ENCODE measurements at places on chromosomes 2 and 18. TPM values are rescaled to one million over a fixed set of nuclear protein-coding genes. Genes with fewer than 3 reads are reported as not detected.

Gene RAB6C
- total RNA-seq, result not detected

Gene HNMT
- total RNA-seq, result 20.1 TPM

Gene KCNS3
- total RNA-seq, result 16.2 TPM

Gene TMSB10
- 1,108 TPM for total RNA-seq

DNA sequence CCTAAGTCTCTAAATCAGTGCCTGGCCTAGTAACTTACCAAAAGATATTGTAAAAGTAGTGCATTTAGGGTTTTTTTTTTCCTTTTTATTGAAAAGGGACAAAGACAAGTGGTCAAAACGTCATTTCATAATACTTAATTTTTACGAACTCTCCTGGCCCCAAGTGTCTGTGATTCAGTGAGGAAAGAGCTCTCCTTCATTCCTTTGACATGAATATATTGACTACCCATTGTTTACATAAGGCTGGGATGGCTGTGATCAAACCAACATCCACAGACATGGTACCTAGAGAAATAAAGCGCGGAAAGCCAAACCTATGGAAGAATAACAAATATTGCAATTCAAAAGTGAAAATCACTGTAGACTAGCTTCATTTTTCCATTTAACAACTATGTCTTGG lies 198.4 kb downstream of the BABAM2 start:
- H3K4me1 ChIP-seq, result no peaks in the 10 kb centered on the region
- no peaks in the 10 kb centered on the region for H3K36me3 ChIP-seq
- H3K27ac ChIP-seq, result no peak overlapping the region
- H3K4me3 ChIP-seq, result no peak overlapping the region

DNA sequence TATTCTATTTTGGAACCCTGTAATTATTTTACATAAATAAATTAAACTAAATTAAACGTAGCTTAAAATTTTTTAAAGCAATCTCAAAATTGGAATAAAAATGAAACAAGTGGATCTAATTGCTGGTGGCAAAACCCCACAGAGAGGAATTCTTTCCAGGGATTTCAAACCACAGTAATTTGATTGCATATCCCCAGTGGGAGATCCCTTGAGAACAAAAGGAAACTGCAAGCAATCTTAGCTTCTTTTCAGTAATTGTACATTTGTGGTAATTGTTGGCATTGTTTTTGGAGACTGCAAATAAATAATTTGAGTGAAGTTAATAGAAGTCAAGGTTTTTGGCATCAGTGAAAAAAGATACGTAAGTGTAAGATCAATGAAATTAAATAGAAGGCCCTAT lies 58.7 kb upstream of the MYCN start:
- H3K36me3 ChIP-seq, result no peaks in the 10 kb centered on the region
- no peak overlapping the region for H3K27ac ChIP-seq
- no peaks in the 10 kb centered on the region for H3K27me3 ChIP-seq
- H3K4me1 ChIP-seq, result no peaks in the 10 kb centered on the region
- DNase-seq, result no peak

DNA sequence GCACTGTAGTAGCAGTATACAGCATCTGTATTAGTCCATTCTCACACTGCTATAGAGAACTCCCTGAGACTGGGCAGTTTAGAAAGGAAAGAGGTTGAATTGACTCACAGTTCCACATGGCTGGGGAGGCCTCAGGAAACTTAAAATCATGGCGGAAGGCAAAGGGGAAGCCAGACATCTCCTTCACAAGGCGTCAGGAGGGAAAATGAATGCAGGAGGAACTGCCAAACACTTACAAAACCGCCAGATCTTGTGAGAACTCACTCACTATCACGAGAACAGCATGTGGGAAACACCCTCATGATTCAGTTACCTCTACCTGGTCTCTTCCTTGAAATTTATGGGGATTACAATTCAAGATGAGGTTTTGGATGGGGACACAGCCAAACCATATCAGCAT lies 25.4 kb downstream of the MAP4K4 start:
- no peak overlapping the region for H3K27ac ChIP-seq
- H3K4me3 ChIP-seq, result no peak overlapping the region
- no peaks in the 10 kb centered on the region for H3K27me3 ChIP-seq
- no peak for DNase-seq
- no peaks in the 10 kb centered on the region for H3K36me3 ChIP-seq

DNA sequence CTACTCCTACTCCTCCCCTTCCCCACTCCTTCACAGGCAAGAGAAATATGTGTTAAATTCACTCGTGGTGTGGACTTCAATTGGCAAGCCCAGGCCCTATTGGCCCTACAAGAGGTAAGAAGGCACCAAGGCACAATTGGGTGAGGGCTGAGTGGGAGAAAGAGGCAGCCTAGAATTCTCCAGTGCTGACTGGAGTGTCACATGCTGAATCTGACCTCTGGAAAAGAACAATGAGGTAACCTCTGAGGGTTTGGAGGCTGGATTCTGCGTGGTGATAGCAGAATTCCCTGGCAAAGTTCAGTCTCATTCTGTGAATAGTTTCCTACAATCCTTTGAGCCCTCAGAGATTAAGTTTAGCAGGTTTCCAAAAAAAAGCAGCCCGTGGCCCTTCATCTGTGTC lies 6.9 kb downstream of the CENPA start:
- no peak overlapping the region for H3K4me3 ChIP-seq
- DNase-seq, result no peak
- H3K27ac ChIP-seq, result no peak overlapping the region
- no peaks in the 10 kb centered on the region for H3K27me3 ChIP-seq

DNA sequence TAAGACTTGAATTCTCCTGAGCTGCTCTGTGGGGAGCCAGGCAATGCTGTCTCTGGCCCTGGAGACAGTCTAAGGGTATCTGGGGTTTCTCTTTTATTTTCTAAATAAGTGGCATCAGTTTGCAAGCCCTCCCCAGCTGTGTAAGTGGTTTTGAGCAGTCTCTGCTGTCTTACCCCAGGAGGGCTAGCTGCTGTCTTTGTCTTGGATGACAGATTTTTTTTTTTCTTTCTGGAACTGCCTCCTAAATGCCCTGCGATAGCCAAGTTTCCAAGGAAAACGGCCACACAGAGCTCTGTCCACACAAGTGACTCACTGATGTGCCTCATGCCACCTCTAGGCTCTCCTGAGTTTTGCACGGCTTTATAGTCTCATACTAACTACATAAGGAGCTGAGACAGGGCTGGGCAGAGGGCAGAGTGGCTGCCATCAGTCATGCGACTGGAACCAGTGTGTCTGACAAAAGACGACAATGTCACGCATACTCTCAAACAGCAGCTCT lies 37.2 kb upstream of the THOC1 start:
- H3K4me3 ChIP-seq, result no peak overlapping the region
- H3K36me3 ChIP-seq, result no peaks in the 10 kb centered on the region
- DNase-seq, result no peak
- H3K4me1 ChIP-seq, result no peaks in the 10 kb centered on the region

DNA sequence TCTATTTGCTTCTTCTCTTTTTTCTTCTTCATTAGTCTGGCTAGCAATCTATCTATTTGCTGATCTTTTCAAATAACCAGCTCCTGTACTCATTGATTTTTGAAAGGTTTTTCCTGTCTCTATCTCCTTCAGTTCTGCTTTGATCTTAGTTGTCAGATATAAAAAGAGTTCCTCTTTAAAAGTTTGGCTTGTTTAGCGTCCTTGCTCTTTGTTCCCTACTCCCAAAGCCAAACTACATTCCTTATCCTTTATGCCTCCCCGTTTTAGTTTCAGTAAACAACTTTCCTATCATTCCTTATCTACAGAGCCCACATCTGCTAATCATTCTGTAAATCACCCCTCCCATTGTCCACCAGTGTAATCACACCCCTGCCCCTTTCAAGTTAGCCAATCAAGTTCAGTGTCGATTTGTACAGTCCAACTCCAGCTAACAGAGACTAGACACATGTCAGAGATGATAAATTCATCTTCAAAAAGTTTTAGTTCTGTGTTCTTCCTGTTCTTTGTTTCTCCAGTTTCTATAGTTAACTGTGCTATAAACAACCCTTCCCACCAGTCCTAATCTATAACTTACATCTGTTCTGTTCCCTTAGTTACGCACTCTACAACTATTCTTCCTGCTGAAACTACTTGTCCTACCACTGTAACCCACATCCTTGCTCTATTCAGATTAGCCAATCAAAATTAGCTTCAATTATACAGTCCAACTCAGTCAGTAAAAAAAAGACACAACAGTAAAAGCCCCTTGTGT lies 44.4 kb downstream of the TFPI start:
- DNase-seq, result no peak
- H3K27me3 ChIP-seq, result no peaks in the 10 kb centered on the region
- H3K4me3 ChIP-seq, result no peak overlapping the region
- no peaks in the 10 kb centered on the region for H3K36me3 ChIP-seq
- no peak overlapping the region for H3K27ac ChIP-seq

- no peak overlapping the region for H3K4me3 ChIP-seq
- peaks cover 2% of the 10 kb centered on the region for H3K4me1 ChIP-seq
- no peaks in the 10 kb centered on the region for H3K36me3 ChIP-seq
These were observed 160.2 kb upstream of the CCDC68 start for GRCh38 chr18:55119434-55119833.

DNA sequence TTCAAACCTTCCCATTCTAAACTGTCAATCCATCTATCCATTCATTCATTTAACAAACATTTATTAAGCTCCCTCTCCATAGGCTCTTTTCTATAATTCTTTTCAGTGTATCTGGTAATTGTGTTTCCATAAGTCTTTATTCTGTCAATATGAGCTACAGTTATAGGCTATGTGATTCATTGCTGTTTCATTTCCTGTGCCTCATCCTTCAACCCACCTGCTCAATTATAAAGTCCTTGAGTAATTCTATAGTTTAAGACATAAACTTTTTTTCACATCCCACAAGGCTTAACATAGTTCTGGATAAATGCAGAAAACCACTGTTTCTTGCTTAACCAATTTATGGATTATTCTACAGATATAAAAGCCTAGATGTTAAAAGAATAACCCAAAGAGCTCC lies 84.2 kb upstream of the PIK3C3 start:
- no peak overlapping the region for H3K27ac ChIP-seq
- peaks cover 6% of the 10 kb centered on the region for H3K4me1 ChIP-seq
- H3K27me3 ChIP-seq, result no peaks in the 10 kb centered on the region
- no peak overlapping the region for H3K4me3 ChIP-seq
- no peak for DNase-seq

DNA sequence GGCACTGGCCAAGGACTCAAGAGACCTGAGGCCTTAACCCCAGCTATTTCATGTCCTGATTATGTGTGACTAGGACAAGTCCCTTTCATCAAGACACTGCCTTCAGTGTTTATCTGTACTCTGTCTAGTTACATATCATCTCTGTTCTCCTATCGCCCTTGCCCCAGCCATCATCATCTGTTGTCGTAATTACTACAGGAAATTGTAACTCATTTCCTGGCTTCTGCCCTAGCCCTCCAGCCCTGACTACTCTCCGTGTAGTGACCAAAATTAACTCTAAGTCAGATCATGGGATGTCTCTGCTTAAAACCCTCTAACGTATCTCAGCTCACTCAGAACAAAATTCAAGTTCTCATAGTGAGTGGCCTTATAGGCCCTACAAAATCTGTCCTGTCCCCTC lies 49.3 kb upstream of the LAPTM4A start:
- no peak for DNase-seq
- peaks cover 3% of the 10 kb centered on the region for H3K4me1 ChIP-seq
- no peak overlapping the region for H3K4me3 ChIP-seq

DNA sequence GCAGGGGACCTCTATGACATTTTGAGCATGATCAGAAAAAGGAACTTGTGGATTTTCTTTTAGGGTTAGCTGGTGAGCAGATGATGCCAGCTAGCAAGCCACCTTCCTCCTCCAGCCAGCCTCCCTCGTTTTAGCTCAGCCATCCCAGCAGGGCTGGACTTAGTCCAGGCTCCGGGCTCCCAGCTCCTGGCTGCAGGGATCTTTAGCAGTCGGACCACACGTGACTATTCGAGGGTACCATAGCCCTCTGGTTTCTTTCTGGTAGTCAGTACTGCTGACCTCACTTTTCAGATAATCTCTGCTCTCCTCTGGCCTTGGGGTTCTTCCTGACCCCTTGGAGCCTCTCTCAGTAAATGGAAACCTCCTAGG lies 31.8 kb downstream of the NCK2 start:
- no peak overlapping the region for H3K27ac ChIP-seq
- H3K27me3 ChIP-seq, result no peaks in the 10 kb centered on the region
- H3K4me1 ChIP-seq, result peaks cover 53% of the 10 kb centered on the region
- H3K4me3 ChIP-seq, result no peak overlapping the region
- H3K36me3 ChIP-seq, result no peaks in the 10 kb centered on the region

DNA sequence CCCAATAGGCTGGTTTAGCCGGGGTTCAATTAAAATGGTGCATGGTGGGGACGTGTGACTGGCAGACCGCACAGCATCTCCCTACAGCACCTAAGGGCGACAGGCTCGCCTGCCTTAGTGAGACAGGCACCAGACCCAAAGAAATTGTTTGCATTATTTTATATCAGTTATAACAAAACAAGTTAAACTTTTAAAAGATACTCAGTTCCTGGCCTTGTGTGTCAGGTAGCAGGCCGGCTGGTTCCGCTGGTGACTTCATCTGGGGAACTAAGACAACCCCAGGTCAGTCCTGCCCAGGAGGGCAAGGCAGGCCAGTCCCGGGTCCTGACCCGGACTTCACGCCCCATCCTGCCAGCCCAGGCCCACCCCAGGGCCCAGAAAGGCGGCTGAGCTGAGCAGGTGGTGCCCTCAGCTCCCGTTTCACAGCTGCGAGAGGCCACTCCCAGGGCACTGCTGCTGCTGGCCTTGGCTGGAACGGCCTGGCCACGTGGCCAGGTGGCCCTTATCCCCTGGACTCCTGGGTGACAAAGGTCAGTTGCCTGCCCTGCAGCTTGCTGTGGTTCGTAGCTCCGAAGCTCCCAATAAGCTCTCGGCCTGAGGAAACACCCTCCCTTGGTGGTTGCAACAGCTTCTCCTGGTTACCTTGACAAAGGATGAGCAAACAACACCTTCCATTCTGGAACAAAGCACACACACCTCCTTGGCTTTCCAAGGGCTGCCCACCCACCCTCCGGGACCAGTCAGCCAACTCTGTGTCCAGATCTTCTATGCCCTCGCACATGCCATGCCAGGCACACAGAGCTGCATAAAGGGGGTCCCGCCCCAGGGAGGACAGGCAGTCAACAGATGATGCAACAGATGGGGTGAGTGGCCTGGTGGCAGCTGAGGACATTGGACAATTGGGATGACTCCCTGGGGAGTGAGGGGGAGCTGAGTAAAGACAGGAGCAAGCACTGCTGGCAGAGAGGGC lies 11.3 kb upstream of the AGXT start:
- H3K36me3 ChIP-seq, result no peaks in the 10 kb centered on the region
- H3K4me3 ChIP-seq, result no peak overlapping the region
- H3K4me1 ChIP-seq, result no peaks in the 10 kb centered on the region
- H3K27ac ChIP-seq, result no peak overlapping the region
- no peak for DNase-seq

DNA sequence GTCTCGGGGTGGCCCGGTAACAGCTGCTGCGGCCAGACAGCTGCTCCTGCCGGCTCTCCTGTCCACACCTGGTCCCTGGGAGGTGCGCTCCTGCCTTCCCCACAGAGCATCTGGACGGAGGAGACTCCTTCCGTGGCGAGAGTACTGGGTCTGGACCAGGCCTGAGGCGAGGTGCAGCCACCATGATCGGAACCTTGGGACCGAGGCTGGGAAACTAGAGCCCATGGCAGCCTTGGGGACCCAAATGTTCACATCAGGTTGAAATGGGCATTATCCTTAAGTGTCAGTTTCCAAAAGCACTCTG lies 628 bp downstream of the GIGYF2 start:
- peak; percentile 76 for DNase-seq
- no peaks in the 10 kb centered on the region for H3K27me3 ChIP-seq

GRCh38 chr18:37450434-37451132 lies 115.0 kb downstream of the CELF4 start:
- no peak for DNase-seq
- no peak overlapping the region for H3K27ac ChIP-seq
- H3K4me3 ChIP-seq, result no peak overlapping the region
- H3K4me1 ChIP-seq, result no peaks in the 10 kb centered on the region

Data from suprapubic skin (tissue), 4 donors.